ENCODE measurements at places on chromosomes 1 and 21.

GRCh38 chr1:180680558-180681144 is 48.8 kb downstream of the XPR1 start:
- DNase-seq, result no peak

- no peak for DNase-seq
These were observed 234.5 kb upstream of the C1orf105 start for GRCh38 chr1:172185996-172186395.

GRCh38 chr21:42340187-42341050 is 10.4 kb downstream of the TFF2 start:
- no peak for DNase-seq

GRCh38 chr1:58702261-58703141 is 2.6 kb upstream of the MYSM1 start:
- no peak for DNase-seq

DNA sequence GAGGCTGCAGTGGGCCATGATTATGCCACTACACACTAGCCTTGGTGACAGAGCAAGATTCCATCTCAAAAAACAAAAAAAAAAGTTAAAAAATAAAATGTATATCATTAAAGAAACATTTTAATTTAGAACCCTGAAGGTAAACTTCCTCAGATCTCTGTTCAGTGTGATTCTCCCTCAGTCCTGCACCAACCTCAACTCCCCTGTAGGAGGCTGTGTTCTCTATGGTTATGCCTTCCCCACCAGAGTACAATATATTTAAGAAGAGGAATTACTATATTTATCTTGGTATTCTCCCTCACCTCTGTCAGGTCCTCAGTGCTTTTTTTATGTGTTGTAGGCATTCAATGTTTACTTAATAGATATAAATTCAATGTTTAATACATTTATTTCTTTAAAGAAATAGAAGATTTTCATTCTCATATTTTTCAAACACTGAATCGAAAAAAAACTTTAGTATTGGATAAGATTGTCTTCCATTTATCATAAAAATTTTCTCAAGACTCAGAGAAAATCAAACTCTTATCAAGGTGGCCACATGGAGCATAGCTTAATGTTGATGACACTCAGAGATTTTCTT is 4.8 kb upstream of the LRRC8B start:
- no peak for DNase-seq

DNA sequence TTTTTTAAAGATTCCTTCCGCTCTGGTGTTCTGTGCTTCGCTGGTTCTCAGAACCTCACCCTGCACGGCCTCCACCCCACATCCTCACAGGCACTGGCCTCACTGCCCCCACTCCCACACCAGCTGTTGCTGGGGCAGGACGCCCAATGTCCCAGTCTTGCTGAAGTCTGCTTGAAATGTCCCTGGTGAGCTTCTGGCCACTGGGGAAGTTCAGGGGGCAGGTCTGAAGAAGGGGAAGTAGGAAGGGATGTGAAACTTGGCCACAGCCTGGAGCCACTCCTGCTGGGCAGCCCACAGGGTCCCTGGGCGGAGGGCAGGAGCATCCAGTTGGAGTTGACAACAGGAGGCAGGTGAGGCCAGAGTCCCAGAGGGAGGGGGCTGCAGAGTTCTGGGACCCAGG is at the start of gene C1QA:
C1QA (plus strand) TSS at position 276 of the 400 bp plus-strand sequence. CDS start 989 bp downstream, outside the sequence.
- DNase-seq, result no peak

- no peak for DNase-seq
These were observed 52.0 kb upstream of the RPL11 start for GRCh38 chr1:23639460-23640095.

- DNase-seq, result no peak
These were observed 5.5 kb upstream of the RNF223 start for GRCh38 chr1:1079408-1080121.

All from activated CD4-positive, alpha-beta T cell treated with anti-CD3 and anti-CD28 coated beads for 24 hours (primary cell).